Uterine smooth muscle cell (primary cell): ENCODE measurements at places on chromosomes 3 and 15. TPM values are rescaled to one million over a fixed set of nuclear protein-coding genes. Genes with fewer than 3 reads are reported as not detected.

Gene SEMA7A
- total RNA-seq: 49.2 and 135 TPM in 2 replicates

Gene PRICKLE2
- 12.8 and 28.5 TPM in 2 replicates for total RNA-seq

Gene IGDCC3
- under 0.01 TPM in 1 of 2 replicates, not detected in the other for total RNA-seq

Gene ALPK3
- total RNA-seq: 0.11 and 0.25 TPM in 2 replicates

Gene ADAMTS7
- total RNA-seq: 1.2 and 2.2 TPM in 2 replicates

Gene ARRDC4
- 5.9 and 8.4 TPM in 2 replicates for total RNA-seq

Gene LRRIQ4
- 0.11 TPM in 1 of 2 replicates, not detected in the other for total RNA-seq
